Activated naive CD4-positive, alpha-beta T cell treated with anti-CD3 and anti-CD28 coated beads for 36 hours (primary cell): ENCODE measurements at places on chromosomes 12 and 14.

DNA sequence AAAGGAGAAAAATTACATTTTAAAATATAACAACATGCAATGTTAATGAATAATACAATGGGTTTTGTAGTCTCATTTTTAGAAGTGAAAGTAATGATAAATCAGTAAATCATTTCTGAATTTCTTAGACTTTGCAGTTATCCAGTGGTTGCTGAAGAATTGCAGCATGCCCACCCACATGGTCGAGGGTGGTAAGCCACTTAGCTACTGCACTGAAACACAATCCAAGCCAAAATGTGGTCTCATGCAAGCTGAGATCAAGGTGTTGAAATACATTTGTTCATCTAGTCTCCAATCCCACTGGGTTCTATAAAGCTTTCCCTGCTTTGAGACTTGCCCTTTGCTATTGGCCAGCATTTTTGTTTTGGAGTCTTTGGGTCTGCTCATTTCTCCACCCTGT lies 247.9 kb downstream of the NELL2 start:
- no peak for DNase-seq

DNA sequence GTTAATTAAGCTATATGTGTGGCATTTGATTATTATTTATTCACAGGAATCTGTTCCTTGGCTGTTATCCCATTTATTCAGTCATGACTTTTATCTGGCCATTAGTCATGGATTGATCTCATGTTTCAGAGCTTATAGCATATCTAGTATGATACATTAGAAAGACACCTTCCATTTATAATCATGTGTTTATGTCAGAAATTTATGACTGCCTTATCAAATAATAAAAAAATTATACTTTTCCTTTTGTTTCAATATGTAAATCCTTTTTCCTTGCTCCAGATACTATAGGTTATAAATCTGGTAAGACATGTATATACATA lies 248.0 kb upstream of the PDE3A start:
- DNase-seq = no peak

- peak; percentile 53 for DNase-seq
These were observed 7.1 kb downstream of the ARHGDIB start for GRCh38 chr12:14954269-14954668.

DNA sequence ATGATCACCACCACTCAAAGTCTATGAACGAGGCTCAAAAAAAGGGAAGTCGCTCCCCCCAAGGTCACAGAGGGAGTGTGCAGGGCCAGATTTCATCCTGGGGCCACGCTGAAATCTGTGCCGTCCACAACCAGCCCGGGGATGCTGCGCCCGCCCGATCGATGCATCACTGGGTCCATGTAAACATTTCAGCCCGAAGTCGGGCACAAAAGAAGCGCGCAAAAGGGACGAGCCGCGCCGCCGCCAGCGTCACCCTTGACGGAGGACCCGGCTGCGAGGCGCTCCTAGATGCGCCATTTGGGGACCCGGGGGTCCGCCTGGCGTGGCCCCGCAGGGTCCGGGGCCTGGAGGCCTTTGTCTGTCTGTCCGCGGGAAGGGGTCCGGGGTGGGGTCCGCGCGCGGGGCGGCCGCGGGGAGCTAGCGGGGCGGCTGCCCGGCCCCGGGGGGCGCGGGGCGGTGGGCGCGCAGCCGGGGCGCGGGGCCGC lies 503 bp downstream of the FBXO21 start:
- peak; percentile 47 for DNase-seq

DNA sequence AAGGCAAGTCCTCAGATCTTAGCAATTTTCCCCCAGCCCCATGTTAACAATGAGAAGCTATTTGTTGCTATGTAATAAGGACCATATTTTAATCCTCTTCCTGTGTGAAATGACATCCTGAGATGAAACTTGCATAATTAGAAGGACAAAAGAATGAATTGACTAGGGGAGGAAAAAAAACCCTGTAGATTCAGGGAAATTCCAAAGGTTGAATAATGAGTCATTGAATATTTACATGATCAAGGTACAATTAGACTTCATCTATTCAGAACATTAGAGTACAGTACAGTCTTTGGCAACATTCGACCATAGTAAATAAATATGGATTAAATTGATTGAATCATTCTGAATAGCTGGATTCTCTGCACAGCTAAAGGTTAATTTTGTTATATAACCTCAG lies 9.4 kb downstream of the MYBPC1 start:
- no peak for DNase-seq

DNA sequence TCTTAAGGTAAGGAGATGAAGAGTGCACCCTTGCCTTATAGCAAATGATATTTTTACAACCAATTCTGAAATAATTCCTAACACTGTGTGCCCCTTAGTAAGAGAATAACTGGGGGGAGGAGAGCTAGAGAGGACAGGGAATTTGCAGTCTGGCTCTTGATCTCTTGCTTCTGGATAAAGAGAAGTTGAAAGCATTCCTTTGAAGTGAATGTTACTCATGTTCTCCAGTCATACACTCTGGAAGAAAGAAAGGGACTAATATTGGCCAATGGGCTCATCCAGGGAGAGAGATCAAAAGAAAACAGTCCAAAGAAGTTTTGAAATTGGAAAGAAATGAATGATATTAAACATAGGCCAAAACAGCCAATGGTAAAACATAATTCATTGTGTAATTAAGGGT lies 25.3 kb downstream of the C12orf75 start:
- DNase-seq = no peak

- DNase-seq = no peak
These were observed 38.2 kb upstream of the MAP3K9 start for GRCh38 chr14:70847406-70848090.

DNA sequence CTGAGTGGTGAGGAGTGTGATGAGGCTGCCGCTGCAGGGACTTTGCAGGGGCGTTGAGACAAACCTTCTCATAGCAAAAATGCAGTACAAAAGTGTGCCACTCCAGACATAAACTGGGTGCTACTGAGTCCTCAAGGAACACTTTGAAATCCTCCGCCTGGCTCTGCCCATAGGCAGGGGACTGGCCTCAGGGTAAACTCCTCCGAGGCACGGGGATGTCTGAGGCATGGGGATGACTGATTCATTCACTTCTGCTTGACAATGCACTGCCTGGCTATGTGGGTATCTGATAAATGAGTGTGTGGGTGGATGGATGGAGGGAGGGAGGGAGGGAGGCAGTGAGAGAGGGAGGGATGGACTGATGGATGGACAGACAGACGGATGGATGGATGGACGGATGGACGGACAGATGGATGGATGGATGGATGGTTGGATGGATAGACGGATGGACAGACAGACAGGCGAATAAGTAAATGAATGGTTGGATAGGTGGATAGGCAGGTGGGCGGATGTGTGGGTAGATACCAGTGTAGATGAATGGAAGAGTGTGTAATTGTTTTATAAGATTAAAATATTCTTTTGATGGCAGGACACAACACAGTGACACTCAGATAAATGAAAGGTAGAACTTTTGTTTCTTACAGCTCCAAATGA lies 2.1 kb upstream of the BDKRB2 start:
- no peak for DNase-seq

- DNase-seq = no peak
These were observed 63.9 kb upstream of the POC1B start for GRCh38 chr12:89589753-89590152.

DNA sequence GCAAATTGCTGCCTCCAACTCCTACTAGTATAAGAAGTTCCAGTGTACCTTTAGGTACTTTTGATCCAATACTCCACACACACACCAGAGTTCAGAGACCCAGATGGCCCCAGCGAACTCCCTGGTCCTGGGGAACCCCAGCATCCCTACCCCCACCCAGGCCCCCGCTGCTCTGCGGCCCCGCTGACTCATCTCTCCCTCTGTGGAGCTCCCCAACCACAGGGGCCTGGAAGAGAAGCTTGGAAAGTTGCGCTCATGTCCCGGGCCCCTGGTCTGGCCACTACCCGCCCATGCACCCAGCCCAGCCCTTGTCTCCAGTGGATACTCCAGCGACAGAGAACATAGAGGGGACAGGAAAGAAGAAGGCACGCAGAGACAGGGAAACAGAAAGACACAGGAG lies 4.2 kb upstream of the SP7 start:
- no peak for DNase-seq

GRCh38 chr14:33950320-33951182 lies at the start of gene EGLN3:
Gene EGLN3, minus strand, starts transcription at chr14:33951074. Its CDS starts 322 bp downstream, at chr14:33950752.
- DNase-seq = peak; percentile 48

GRCh38 chr12:12011880-12012260 lies 58.9 kb upstream of the BCL2L14 start:
- no peak for DNase-seq

- peak; percentile 26 for DNase-seq
These were observed 17.4 kb downstream of the CEP170B start for GRCh38 chr14:104882325-104882973.

DNA sequence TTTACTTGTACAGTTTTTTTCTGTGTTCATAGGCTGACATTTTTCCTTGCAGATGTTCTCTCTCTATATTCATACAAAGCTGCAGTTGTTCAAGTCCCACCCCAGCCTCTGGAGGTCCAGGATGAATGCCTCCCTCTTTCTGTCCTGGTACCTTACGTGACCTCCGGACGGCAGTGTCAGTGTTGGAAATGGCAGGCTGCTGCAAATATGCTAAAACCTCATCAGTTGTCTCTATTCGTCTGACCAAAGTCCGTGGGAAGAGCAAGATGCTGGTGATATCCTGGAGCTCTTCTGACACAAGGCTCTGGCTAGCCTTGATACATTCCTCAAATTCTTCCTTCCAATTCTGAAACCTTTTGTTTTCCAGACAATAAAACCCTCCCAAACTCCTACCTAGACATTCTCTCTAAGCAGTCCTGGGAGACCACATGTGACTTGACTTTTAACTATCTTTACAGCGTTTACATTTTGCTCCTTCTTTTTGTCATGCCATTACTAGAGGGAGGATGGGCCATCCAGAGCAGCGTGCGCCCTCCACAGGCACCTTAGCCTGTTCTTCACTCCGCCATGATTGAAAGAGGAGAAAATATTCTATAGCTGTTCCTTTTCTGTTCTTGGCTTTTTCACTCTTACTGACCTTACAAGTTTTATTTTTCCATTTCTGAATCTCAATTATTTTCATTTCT lies 143.6 kb downstream of the RGS6 start:
- DNase-seq = no peak

DNA sequence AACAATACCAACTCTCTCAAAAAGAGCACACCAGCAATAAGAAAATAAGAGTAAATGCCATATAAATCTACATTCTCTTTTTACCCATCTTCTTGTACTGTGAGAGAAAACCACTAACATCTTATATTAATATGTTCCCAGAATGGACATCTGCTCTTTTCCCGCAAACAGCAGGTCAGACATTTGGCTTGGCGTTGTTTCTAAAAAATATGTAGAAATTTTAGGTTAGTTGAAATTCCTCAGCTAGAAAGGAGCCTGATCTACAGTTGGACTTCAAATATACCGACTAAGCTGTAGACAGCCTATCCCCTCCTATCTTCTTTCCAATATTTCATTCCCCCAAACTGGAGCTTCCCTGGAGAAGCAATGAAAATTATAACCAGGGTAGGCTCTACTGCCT lies 88.7 kb downstream of the PPP2R5E start:
- no peak for DNase-seq

GRCh38 chr14:20688167-20688839 lies at the start of gene ANG:
Gene ANG, plus strand, starts transcription at chr14:20688764. Its CDS starts 4,801 bp downstream, at chr14:20693565.
- DNase-seq = no peak

- DNase-seq = no peak
These were observed 272.0 kb downstream of the SSPN start for GRCh38 chr12:26467351-26467750.

DNA sequence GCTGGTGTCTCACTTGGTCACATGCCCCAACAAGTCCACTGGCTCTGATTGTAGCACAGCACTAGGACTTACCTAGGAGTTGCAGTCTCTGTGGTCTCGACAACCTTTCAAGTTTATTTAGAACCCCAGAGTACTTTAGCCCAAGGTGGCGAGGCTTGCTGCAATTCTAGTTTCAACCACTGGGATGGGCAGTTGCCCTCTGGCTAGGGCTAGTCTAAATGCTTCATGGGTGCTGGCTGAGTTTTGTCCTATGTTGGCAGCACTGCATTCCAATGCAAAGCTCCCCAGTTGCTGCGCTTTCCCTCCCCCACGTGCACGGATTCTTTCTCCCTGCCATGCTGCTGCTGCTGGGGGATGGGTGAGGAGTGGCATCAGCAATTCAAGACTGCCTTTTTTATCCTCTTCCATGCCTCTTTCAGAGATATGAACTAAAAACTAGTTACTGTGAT lies 207.9 kb downstream of the SYNE2 start:
- DNase-seq = peak; percentile 28

DNA sequence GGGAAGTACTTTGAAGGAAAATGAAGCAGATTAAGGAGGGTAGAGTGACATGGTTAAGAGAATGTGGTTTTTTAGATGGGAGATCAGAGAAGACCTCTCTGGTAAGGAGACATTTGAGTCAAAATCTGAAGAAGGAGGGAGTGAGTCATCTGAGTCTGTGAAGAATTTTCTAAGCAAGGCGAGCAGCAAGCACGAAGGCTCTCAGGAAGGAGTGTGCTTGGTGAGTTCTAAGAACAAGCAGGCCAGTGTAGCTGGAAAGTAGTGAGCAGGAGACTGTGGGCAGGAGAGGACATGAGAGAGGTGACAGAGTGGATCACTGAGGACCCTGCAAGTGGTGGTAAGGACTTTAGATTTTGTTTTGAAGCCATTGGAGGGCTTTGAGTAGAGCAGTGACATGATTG lies 76.3 kb upstream of the FUT8 start:
- DNase-seq = peak; percentile 77

GRCh38 chr14:58491593-58491992 lies 64.1 kb downstream of the KIAA0586 start:
- no peak for DNase-seq

DNA sequence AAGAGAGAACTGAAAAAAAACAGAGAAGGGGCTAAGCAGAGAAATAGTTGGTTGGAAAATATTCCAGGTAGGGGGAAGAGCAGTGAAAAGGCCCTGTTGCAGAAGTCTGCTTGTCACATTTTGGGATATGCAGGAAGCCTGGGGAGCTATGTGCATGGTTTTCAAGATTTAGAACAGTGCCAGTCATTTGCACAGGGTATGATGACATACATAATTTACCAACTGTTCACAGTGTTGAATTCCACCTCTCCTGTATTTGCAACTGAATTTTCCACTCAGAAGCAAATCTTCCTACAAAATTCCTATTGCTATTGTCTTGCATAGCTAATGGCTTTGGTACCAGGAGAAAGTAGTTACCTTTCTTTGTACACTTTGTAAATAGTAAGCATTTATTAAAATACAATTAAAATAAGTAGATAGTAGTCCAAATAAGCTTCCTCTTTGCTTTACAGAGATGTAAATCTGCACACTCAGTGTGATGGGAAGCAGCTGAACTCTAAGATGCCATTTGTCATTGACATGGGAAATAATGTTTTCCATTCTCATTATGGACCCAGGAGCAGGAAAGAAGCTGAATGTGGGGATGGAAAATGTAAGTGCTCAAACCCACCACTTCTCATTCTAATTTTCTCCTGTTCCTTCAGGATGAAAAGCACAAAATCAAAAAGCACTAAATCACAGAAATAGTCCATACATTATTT lies 177.4 kb downstream of the BTG1 start:
- no peak for DNase-seq

- DNase-seq = no peak
These were observed 31.6 kb upstream of the PTPRQ start for GRCh38 chr12:80412343-80412953.

- DNase-seq = no peak
These were observed 125.6 kb downstream of the PDE3A start for GRCh38 chr12:20493934-20494333.

GRCh38 chr12:103626498-103626897 lies 39.4 kb downstream of the STAB2 start:
- DNase-seq = peak; percentile 22

GRCh38 chr12:64793610-64794009 lies 30.8 kb upstream of the TBC1D30 start:
- DNase-seq = no peak

GRCh38 chr12:104734541-104735095 lies 223.5 kb downstream of the SLC41A2 start:
- no peak for DNase-seq
